ENCODE measurements at places on chromosomes 1 and 21.

GRCh38 chr1:241701483-241702295 is 49.6 kb downstream of the WDR64 start:
- DNase-seq = peak; percentile 49

DNA sequence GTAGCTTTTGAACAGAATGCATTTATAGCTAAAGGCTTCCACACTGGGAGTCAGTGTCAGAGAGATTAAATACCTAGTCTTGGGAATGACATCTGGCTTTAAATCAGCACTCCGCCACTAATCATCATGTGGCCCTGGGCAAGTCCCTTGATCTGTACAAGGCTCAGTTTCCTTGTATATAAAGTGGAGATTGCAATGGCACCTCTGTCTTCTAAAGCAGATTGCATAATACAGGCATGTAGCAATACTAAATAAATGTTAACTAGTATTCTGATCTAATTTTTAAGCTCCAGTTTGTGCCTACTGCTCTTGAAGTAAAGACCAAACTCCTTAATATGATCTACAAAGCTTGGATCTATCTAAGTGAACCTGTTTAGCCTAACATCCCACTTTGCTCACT is 249.4 kb downstream of the PLPP3 start:
- DNase-seq = no peak

- DNase-seq = no peak
Observed at GRCh38 chr1:199522936-199523335, 504.6 kb upstream of the NR5A2 start.

- no peak for DNase-seq
Observed at GRCh38 chr1:2605509-2606395, 19.2 kb downstream of the PRXL2B start.

DNA sequence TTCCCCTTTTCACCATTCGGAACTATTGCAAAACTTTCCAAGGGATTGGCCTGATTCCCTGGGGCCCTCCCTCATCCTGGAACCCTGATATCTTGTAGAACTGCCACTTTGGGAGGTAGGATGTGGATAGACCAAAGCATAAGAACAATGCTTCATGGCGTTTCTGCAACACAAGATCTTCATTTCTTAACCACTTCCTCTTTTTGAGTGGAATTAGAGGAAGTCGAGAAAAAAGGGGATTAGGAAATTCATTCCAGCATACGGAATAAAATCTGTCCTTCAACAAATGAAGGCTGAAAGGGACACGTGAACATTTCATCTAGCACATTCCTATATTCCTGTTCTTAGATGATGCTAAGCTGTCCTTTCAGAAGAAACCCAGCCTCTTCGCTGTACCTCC is 149.3 kb downstream of the HUNK start:
- DNase-seq = no peak

Measured in AG09319 (cell line).